ENCODE measurements at places on chromosomes 16 and 17. TPM values are rescaled to one million over a fixed set of nuclear protein-coding genes. Genes with fewer than 3 reads are reported as not detected.

SLC9A5 gene
- total RNA-seq: 2.2 TPM

MYH1 gene
- total RNA-seq: not detected

- DNase-seq: no peak
These were observed 72.0 kb downstream of the SOX9 start for GRCh38 chr17:72192800-72193192.

GRCh38 chr17:12110906-12111305 is 90.2 kb downstream of the MAP2K4 start:
- DNase-seq: no peak

GRCh38 chr16:89966756-89967155 is 18.2 kb downstream of the DEF8 start:
- DNase-seq: no peak

- no peak for DNase-seq
These were observed 446.3 kb upstream of the MAF start for GRCh38 chr16:80046848-80047247.
